Testis (tissue), 5 donors: ENCODE measurements at places on chromosomes 6 and 20.

DNA sequence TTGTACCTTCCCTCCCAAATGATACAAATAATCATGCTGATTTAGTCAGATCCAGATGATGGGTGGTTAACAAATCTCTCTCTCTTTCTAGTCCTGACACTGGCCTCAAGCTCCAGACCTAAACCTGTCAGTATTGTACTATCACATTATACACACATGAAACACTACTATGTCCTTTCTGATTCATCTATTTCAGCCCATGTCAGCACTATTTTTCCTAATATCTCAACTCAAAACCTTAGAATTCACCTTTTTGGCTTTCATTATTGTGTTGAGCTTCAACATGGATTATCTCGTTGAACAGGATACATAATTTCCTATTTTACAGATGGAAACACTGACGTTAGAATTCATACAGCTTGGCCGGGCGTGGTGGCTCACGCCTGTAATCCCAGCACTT, 3.5 kb downstream of the PIGU start:
- H3K27ac ChIP-seq = no peak overlapping the region
- H3K27me3 ChIP-seq = no peaks in the 10 kb centered on the region

DNA sequence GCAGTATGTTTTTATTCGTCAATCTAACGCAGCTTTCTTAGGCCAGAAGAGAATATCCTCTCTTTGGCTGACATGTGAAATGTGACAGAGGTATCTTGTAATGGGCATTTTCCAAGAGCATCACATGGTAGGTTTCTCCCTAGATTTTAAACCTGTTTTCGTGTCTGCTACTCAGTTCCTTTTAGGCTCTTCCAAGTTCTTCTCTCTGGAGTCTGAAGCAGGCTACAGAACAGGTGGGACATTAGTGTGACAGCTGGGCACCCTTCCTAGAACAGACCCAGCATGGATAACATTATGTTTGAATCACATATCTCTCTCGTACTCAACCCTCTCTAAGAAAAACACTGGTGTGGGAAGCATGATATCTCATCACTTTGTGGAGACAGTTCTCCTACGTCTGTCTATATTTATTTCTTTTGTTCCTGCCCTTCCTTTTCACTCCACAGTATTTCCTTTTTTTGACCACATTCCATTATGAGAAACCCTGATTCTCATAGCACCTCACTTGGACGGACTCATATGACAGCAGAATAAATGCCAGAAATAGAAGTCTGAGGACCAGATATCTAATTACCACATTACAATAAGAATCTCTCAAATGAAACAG, 263.4 kb downstream of the NKAIN2 start:
- no peak for DNase-seq
- H3K27ac ChIP-seq = no peak overlapping the region
- H3K36me3 ChIP-seq = no peaks in the 10 kb centered on the region
- no peaks in the 10 kb centered on the region for H3K4me1 ChIP-seq
- no peaks in the 10 kb centered on the region for H3K27me3 ChIP-seq

DNA sequence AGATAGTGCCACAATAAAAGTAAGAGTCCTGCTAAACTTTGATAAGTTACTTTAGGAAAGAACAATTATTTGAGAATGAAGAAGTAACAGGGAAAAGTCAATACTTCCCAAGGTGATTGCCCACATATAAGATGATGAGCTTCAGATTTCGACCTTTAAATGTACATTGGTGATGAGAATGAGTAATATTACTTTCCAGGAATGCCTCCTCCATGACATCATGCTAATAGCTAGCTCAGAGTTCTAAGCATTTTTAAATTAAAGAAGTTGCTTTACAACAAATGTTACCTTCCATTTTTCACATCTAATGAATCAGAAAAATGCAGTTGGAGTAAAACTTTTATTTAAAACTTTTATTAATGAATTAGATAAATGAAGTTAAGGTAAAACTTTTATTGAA, 22.5 kb upstream of the OPN5 start:
- no peaks in the 10 kb centered on the region for H3K36me3 ChIP-seq
- H3K4me1 ChIP-seq = no peaks in the 10 kb centered on the region
- H3K4me3 ChIP-seq = no peak overlapping the region
- DNase-seq = no peak
- no peak overlapping the region for H3K27ac ChIP-seq
- no peaks in the 10 kb centered on the region for H3K27me3 ChIP-seq

DNA sequence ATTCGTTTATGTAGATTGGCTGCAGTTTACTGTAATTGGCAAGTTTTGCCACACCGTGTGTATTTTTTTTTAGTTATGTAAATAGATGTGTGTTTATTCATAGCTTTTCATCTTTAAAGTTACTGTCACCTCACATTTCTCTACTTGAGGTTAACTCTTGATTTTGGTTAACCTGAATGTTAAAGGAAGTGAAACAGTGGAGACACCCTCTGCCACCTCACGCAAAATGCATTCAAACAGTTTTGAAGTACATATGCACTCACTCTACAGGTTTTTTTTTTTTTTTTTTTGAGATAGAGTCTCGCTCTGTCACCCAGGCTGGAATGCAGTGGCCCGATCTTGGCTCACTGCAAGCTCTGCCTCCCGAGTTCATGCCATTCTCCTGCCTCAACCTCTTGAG, 17.7 kb downstream of the OR2A4 start:
- no peaks in the 10 kb centered on the region for H3K4me1 ChIP-seq
- no peak overlapping the region for H3K27ac ChIP-seq
- no peak overlapping the region for H3K4me3 ChIP-seq

GRCh38 chr6:138446821-138447220, 42.8 kb downstream of the HEBP2 start:
- no peaks in the 10 kb centered on the region for H3K27me3 ChIP-seq
- H3K36me3 ChIP-seq = no peaks in the 10 kb centered on the region
- H3K4me1 ChIP-seq = no peaks in the 10 kb centered on the region
- no peak overlapping the region for H3K4me3 ChIP-seq

DNA sequence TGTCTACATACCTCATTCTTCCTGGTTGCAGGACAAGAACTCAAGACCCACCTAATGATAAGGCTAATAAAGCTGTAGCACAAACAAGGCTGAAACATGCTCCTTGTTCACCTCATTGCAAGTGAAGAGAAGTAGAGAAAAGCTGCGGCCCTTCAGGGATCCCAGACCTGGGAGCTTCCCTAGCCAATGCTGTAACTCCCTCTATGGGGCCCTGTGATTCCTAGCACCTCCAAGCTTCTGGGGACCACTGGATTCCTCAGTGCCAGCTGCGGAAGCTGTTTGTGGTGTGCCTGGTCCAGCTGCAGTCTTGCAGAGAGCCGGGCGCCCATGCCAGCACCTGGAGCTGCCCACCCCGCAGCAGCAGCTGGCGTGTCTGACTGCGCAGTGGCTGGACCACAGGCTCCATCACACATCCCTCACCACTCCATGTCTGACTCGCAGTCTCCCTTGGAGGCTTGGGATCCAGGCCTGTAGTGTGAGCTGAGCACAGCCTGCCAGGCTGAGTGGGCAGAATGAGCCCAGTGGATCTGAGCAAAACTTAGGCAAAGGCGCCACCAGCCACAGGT, 737.2 kb upstream of the GJE1 start:
- H3K27me3 ChIP-seq = no peaks in the 10 kb centered on the region
- H3K4me3 ChIP-seq = no peak overlapping the region
- no peak for DNase-seq
- H3K4me1 ChIP-seq = no peaks in the 10 kb centered on the region

- H3K4me3 ChIP-seq = no peak overlapping the region
- H3K36me3 ChIP-seq = no peaks in the 10 kb centered on the region
- peak; percentile 31 for DNase-seq
- no peaks in the 10 kb centered on the region for H3K27me3 ChIP-seq
- no peak overlapping the region for H3K27ac ChIP-seq
These were observed 6.4 kb downstream of the SERAC1 start for GRCh38 chr6:158161566-158162254.

GRCh38 chr6:132730560-132730959, 16.7 kb upstream of the VNN1 start:
- no peaks in the 10 kb centered on the region for H3K27me3 ChIP-seq
- no peak overlapping the region for H3K27ac ChIP-seq
- no peaks in the 10 kb centered on the region for H3K4me1 ChIP-seq

GRCh38 chr20:57794600-57795341, 85.0 kb upstream of the PMEPA1 start:
- H3K36me3 ChIP-seq = no peaks in the 10 kb centered on the region
- no peak overlapping the region for H3K27ac ChIP-seq
- no peak for DNase-seq
- no peak overlapping the region for H3K4me3 ChIP-seq
- no peaks in the 10 kb centered on the region for H3K4me1 ChIP-seq

DNA sequence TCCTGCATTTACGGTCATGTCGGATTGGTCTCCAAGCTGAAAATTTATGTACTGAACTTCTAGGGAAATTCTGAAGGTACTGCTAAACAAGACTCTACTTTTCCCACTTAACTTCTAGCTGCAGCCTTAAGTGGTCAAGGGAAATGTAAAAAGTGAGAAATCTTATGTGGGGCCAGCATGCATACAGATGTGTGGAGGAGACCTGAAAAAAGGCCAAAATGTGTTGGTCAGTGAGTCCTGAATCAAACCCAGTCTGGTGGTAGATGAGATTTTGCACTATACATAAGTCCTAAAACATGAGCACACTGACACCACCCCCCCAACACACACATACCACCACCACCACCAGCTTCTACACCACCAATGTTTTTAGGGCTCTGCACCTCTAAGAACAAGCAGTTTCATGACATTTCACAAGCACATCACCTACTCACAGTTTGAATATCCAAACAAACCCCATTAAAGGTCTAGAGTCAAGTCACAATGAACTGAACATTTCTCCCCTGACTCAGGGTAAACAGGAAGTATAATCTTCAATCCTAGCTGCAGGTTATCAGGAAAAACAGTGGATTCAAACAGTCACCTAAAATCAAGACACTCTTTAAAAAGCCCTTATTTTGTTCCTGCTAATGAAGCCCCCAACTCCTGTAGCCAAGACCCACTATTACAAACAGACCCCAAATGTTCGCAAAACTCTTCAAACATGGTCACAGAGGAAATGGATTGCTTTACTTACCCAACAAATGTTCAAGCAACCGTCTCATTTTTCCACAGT, 1.6 kb downstream of the ZMYND8 start:
- H3K36me3 ChIP-seq = no peaks in the 10 kb centered on the region
- peak overlapping the region; percentile 99 for H3K27ac ChIP-seq
- peak overlapping the region; percentile 13 for H3K4me3 ChIP-seq
- no peak for DNase-seq
- no peaks in the 10 kb centered on the region for H3K27me3 ChIP-seq

GRCh38 chr6:105495515-105495914, 92.6 kb upstream of the PREP start:
- no peak overlapping the region for H3K27ac ChIP-seq
- no peak overlapping the region for H3K4me3 ChIP-seq
- no peak for DNase-seq
- peaks cover 17% of the 10 kb centered on the region for H3K4me1 ChIP-seq

DNA sequence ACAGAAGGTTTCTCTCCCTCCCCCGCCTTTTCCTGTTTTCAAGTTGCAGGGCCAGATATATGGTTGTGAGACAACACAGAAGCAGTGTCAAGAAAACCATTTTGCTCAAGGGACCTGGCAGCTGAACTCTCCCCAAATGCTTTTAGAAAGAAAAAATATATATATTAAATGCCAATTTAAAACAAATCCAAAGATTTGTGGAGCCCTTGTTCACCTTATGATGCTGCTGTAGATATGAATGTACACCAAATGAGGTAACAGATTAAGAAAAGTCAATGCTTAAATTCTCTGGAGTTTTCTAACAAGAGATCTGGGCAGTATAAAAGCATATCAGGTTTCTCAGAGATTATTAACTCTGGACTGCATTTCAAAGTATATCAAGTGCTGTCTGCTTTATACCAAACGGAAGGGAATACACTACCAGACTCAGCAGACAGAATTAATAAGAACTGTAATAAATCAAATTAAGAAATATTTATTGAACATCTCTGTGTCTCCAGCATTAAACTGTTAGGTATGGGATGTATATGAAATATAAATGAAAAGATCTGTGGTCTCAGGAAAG, 357.5 kb downstream of the HDGFL1 start:
- H3K4me3 ChIP-seq = no peak overlapping the region
- H3K4me1 ChIP-seq = no peaks in the 10 kb centered on the region
- H3K36me3 ChIP-seq = no peaks in the 10 kb centered on the region
